D341Med (cell line): ENCODE measurements at places on chromosomes 7 and 10.

DNA sequence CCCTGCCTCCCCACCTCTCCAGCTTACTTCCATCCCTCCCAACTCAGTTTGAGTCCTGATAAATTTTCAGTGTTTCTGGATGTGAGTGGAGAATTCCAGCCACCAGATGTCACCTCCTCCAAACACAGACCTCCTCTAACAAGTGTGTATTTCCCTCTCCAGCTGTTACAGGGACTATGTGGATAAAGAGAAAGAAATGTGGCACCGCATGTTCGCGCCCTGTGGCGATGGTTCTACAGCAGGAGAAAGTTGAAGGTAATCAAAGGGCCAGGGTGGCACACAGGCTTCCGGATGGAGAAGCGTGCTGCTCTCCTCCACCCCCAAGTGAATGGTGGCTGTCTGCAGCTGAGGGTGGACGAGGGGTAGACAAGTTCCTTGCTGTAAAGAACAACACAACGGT is 14.7 kb downstream of the FKBP6 start:
- no peak for DNase-seq

DNA sequence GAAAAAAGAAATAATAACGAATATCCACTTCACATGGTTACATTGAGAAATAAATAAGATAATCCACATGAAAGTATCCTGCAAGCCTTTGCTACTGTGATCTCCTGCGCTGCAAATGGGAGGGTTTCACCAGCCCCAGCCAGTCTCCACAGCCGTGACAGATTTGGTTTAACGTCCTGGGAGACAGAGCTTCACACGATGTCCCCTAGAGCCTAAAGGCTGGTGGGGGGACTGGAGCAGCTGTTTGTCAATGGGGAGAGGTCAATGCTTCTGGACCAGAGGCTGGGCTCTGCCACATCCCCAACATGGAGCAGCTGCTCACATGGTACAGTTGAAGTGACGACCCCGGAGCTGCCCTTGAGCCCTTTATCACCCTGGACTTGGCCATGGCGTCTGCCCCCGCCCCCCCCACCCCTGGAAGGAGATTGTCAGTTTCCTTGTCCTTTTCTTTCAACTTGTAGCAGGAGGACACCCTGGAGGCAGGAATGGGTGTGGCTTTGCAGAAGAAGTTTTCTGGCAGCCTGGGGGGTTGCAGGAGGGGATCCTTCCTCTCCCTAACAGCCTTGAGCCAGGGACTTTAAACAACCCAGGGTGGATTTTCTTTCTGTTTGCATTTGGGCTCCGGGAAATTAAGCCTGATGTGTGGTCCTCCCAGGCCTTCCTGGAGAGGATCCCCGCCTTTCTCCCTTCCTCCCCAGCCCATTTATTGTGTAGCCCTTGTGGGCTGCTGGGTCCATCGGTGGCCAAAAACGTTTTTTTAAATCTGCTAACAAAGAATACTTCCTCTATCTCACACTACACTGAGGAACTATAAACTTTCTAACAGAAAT is 37.0 kb upstream of the MXI1 start:
- DNase-seq = no peak

DNA sequence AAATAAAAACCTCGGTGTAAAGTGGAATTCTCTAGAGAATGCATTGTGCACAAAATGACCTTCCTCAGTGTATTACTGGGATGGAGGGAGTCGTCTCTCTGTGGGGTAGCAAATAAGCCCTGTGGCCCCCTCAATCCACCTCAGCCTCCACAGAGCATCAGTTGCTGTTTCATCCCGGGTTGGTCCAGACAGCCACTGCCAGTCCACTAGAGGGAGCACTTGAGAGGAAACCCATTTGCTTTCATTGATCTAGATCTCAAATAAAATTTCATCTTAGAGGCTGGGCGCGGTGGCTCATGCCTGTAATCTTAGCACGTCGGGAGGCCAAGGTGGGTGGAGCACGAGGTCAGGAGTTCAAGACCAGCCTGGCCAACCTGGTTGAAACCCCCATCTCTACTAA is 1128.7 kb downstream of the CNTNAP2 start:
- peak; percentile 70 for DNase-seq

DNA sequence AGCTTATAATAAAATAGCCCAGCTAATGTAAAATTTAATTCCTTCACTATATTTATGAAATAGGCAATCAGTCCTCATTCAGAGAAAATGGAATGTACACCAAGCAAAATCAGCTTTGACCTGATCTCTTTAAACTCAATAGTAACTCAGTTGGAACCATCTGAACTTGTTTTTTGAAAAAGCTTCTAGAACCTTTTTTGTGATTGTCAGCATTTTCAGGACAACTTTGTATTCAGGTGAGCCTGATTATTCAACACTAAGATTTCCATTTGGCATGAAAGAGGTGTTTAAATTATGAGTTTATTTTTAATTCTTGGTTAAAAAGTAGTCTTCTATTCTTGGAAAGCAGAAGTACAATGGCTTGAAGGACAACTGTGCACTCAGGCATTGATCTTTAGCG is 89.5 kb downstream of the FRMD4A start:
- no peak for DNase-seq

- DNase-seq = no peak
Measured at GRCh38 chr10:110834629-110835301, 37.0 kb upstream of the PDCD4 start.

- DNase-seq = no peak
Measured at GRCh38 chr7:133481676-133482075, 228.8 kb downstream of the EXOC4 start.

DNA sequence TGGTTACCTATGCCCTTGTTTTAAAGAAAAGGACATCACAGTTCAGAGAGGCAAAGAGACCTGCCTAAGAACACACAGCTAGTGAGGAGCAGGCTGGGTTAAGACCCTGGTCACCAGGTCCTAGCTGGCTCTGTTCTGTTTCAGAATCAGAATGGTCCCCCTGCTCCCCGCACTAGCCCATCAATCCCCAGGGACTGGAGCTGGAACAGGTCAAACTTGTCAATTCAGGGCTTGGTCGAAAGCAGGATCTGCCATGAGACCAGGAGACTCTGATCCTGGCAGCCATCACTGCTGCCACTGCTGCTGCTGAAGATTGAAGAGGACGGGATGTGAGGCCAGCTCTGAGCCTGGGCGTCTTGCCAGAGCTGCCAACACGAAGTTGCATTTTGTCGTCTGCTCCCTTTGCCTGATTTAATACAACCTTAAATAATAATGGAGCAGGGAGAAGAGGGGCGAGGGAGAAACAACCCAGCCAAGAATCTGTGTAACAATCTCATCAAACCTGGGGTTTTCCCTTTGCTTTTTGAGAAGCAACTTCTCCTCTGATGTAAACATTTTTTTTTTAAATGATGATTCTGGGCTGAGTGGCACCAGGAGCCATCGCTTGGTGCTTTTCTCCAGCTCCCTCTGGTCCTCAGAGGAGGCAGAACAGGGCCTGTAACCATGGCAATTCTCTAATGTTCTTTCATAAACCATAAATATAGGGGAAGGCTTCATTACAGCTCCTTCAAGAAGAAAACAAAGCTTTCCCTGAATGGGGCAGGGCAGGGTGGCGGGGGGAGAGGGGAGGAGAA is 119.0 kb upstream of the SORCS3 start:
- no peak for DNase-seq

DNA sequence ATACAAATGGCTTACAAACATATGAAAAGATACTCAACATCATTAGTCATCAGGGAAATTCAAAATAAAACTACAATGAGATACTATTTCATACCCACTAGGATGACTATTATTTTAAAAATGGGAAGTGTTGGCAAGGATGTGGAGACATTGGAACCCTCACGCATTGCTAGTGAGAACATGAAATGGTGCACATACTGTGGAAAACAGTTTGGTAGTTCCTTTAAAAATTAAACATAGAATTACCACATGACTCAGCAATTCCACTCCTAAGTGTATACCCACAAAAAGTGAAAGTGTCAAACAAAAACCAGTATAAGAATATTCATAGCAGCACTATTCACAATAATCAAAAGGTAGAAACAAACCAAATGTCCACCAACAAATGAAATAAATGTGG is 48.5 kb upstream of the SHTN1 start:
- no peak for DNase-seq

GRCh38 chr7:8881916-8882315 is 448.5 kb downstream of the NXPH1 start:
- no peak for DNase-seq

GRCh38 chr10:83612746-83613145 is 526.6 kb upstream of the GHITM start:
- no peak for DNase-seq

GRCh38 chr10:49187950-49188761 is at the start of gene TMEM273:
TMEM273 (minus strand) TSS chr10:49188391; CDS start chr10:49188336, 55 bp downstream.
- DNase-seq = no peak

DNA sequence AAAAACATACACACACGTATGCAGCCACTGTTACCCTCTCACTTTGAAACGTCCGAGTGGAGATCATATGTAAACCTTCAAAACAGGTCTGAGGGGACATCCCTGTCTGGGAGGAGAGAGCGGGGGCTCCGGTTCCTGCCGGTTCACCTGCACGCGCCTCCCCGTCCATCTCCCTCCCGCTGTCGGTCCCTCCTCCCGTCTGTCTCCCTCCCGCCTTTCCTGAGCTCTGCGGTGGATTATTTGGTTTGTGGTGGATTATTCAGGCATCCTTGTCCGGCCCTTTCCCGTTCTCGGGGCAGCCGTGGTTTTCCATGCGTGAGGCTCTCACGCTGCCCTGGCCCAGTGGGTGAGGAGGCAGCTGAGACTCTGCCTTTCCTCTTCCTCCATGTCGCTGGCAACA is 59.8 kb downstream of the NKX6-2 start:
- DNase-seq = no peak

DNA sequence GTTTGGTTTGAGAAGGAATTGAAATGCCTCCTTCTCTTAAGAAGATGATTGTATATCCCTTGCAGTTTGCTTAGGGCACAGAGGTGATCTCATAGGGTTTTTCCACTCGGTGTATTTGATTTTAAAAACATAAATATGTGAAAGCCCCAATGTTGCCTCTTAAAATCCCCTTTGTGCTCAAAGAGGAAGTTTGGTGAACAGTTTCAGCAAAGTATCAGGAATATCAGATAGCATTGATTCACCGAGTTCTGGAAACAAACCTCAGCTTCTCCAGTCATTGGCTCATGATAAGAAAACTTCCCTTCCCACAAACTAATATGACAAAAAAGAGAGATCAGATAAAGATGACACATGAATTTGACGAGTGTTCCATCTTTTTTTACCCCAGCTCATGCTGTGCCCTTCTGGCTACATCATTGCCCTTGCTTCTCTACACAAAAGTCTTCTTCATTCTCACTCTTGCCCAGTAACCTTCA is 20.1 kb upstream of the SMNDC1 start:
- DNase-seq = no peak

GRCh38 chr10:85643845-85644525 is 722.6 kb downstream of the GRID1 start:
- DNase-seq = no peak

DNA sequence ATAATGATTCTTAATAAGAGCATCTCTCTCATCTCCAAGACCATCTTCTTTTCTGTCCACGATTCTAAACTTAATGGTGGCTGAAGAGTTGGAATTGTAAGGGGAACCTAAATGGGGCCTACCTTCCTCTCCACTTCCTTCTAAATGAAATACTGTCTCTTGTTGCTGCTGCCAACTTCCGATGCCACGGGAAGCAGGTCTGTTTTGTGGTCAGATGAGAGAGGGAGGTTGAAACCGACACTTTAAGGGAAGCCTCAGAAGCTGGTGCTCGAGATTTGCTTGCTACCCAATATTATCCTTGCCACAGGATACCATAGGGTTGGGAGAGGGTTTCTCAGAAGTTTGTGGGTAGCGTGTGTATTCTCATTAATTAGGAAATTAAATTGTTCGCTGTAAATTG is 464.1 kb downstream of the SUGCT start:
- no peak for DNase-seq

DNA sequence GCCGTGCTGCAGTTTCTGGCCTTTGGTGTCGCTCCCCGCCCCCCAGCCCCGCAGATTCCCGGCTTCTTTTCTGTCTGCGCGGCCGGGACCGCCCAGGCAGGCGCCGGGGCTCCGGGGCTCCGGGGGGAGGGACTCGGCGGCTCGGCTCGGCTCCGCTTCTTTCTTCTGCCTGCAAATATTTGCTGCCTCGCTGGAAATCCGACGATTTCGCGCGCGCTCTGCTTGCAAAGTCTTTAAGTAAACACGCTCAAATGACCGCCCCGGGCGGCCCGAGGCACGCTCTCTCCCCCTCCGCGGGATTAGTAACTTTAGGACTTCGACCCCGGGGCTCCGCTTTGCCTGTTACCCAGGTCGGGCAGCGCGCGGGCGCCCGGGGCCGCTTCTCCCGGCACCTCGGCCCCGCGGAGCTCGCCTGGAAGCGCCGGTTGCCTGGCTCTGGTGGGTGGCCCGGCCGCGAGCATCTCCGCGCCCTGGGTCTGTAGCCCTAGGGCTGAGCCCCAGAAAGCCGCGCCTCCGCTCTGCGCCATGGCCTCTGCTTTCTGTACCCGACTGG is 3.9 kb upstream of the GATA3 start:
- DNase-seq = no peak

- DNase-seq = no peak
Measured at GRCh38 chr7:16627236-16627635, 18.3 kb downstream of the ANKMY2 start.

GRCh38 chr10:12594448-12594944 is 245.1 kb downstream of the CAMK1D start:
- DNase-seq = no peak

DNA sequence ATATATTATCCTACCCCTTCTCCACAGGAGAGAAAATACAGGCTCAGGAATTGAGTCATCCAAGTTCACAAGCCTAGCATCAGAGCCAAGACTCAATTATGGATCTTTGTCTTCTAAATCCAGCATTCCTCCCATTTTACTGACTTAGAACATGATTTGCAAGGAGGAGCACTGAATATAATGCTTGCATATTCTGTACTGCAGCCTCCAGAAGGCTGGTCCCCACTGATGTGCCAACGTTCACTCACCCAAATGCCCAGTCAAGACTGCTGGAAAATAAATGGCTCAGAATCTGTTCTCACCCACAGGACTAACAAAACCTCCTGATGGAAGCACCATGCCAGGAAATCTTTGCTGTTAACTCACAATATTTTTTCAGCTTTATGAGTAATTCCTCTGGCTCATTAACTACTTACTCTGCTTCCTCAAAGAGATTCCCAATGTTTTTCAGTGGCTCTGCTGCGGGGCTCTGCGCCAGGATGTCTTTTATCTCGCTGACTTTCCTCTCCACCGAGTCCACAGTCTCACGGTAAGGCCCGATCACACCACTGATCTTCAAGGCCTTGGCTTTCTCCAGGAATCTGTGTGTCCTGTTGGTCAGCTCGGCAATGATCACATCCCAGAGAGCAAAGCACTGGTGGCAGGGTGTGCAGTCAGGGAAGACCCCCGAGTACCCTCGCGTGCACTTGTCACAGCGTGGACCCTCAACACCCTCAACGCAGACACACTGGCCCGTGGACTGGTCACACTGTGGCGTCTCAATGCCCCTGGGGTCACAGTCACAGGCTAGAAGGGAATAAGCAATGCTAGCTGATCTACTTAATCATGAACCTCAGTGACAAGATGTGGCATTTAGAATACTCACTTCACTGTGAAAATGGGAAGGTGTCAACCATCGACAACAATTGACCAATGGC is 48.8 kb downstream of the DLD start:
- DNase-seq = no peak

DNA sequence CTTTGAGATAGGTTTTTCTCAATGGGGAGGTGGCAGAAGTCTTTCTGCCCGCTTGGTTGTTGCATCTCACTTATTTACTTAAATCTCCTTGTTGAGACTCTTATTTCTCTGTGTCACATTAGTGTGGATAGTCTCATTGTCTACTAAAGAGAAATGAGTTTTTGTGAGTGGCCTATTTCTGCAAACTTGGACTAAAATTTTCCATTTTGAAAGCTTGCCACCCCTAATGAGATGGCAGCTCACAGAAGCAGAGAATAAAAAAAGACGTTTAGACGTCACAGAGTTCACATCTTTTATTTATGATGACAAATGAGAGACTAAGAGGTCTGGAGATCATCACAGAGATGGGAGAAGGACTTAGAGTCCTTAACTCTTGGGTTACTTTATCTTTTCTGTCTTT is 262.7 kb upstream of the PHYHIPL start:
- DNase-seq = no peak
